ENCODE measurements at places on chromosomes 6 and 20.

GRCh38 chr6:43055966-43056365 is 2.3 kb upstream of the CUL7 start:
- DNase-seq = no peak

DNA sequence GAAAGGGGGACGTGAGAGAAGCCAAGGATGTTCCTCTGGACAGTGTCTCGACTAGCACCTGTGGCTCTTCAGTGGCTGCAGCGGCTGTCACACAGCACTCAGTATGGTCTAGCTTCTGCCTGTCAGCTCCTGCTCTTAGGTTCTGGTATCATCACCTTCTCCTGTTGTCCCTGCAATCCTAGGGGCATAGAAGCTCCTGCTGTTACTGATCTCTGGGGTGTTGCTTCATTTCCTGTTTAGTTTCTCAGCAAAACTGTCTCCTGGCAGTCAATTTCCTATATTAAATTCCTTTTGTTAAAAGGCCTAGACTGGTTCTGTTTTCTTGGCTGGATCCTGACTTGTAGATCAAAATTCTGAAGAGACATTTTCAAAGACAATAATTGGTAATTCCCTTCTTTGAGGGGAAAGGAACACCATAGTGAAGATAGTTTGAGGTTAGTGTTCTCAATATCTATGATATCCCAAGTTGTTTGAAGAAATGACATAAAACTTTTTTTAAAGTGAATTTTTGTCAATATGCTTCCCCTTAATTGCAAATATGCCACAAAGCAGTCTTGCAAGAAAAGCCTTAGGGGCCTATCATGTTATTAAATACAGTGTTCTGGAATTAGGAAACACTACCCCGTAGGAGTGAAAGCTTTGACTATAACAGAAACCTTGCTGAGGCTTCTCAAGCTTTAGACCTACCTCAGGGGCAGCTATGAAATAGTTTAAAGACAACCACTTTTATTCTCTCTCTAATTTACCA is 148.5 kb downstream of the KIF6 start:
- no peak for DNase-seq

DNA sequence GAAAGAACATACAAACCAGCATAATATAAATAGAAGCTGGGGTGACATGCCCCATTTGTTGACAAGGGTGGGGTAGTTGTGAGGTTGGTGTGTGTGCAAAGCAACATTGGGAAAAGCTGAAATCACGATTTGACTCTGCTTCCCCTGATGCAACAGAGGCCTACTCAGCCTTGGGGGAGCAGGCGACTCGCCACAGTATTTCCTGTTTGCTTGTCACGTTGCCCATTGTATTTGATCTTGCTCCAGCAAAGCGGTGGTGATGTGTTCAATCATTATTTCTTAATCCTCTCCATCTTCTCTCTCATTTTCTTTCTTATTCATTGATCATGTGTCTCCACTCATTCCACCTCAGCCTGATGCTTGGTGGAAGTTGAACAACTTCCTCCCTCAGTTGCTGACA is 165.8 kb upstream of the CITED2 start:
- peak; percentile 81 for DNase-seq

DNA sequence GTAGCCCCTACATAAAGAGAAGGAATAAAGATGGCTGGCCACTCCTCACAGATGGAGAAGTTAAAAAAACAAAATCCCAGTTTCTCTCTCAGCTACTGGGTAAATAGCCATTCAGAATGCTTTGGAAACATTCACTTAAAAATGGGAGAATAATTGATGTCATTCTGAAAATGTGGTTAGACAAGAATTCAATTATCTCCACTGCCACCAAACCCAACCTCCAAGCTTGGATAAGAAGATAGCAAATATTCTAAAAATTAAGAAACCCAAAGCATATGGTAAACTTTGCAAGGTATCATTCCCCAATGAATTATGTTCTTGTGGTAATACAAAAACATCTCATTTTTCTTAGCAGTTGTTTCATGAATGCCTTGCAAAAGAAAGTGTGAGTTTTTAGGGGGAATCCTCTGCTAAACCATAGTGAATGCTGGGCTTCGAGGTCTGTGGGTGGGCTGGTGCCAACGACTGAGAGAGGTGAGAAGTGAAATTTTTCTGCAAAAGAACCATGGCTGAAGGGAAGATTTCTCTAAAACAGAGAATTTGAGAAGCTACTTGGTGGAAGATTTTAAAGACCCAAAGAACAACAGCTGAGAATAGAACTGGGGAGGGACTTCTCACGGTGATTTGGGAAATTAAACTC is 497.9 kb upstream of the JARID2 start:
- DNase-seq = no peak

- no peak for DNase-seq
These were observed 174.2 kb downstream of the TSHZ2 start for GRCh38 chr20:53146201-53146891.

- peak; percentile 88 for DNase-seq
These were observed 307.2 kb downstream of the SOX4 start for GRCh38 chr6:21900730-21901129.

DNA sequence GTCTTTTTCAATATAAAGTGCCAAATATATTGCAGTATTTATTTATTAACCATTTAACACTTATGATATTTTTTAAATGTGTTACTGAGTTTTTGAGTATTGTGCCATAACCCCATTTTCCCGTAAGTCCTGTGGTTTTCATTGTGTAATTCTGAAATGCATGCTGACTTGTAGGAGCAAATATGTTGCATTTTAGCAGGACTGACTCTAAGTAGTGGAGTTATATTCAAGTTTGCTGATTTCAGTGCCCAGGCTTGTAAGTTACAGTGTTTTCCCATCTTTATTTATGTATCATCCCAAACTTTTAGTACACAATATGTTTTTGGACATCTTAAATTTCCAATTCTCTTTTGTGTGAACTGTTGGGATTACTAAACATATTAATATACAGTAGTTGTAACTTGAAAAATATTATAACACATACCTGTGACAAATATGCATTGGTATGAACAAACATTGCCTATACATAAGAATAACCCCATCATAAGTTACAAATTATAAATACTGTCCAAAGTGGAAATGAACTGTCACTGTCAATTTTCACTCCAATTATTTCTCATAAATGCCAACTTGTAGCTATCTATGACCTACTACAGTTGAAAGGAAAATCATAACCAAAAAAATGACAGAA is 179.3 kb upstream of the RUNX2 start:
- peak; percentile 92 for DNase-seq

DNA sequence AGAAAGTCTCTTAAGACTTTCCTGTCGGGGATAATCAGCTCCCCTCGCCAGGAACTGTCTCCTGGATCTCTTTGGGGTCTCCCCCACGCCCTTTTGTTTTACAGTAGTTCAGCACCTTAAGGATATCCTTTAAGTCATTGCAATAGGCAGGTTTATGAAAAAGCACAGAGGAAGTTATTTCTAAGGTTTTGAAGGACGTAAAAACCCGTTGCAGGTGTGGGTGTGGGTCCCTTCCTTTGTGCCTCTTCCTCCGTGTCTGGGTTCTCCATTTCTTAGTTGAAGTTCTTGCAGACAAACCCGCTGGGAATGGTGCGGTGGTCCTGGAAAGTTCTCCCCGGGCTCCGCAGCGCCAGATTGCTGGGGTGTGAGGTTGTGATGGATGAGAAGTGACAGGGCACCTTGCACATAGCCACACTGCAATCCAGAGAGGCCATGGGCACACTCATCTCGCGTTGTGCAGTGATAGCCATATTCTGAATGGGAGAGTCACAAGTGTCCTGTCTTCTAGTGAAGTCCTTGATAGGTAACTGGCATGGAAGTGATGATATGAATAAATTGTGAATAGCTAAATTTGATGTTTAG is 65.2 kb downstream of the GTF2H5 start:
- DNase-seq = no peak

DNA sequence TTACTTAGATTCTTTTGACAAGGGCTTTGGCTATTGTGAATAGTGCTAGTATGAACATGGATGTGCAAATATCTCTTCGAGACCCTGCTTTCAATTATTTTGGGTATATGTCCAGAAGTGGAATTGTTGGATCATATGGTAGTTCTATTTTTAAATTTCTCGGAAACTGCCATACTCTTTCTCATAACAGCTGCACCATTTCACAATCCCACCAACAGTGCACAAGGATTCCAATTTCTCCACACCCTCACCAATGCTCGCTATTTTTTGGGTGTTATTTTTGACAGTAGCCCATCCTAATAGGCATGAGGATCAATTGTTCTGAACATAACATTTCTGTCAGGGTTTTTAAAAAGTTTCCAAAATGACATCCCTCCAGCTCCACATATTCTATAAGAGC is 69.2 kb upstream of the ESR1 start:
- DNase-seq = no peak

GRCh38 chr6:147156218-147156617 is 48.0 kb upstream of the STXBP5 start:
- DNase-seq = no peak

GRCh38 chr6:39357998-39358686 is 35.6 kb upstream of the KCNK16 start:
- DNase-seq = peak; percentile 77

DNA sequence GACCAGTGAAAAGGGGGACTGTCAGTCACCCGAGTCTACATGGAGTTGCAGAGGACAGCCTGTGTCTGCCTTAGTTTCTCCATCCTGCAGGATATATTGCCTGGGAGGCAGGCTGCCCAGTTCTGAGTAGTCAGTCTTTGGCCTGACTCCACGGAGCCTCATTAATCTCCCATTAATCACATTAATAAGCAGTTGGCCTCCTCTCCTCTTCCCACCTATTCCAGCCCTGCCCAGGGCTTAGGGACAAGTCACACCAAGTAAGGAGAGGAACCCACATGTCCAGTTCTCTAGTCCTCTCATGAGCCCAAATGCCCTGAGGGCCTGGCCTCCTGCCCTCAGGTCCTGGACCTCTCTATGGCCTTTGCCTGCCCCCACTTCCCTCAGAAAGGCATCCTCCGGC is 1.3 kb upstream of the MUCL3 start:
- no peak for DNase-seq

DNA sequence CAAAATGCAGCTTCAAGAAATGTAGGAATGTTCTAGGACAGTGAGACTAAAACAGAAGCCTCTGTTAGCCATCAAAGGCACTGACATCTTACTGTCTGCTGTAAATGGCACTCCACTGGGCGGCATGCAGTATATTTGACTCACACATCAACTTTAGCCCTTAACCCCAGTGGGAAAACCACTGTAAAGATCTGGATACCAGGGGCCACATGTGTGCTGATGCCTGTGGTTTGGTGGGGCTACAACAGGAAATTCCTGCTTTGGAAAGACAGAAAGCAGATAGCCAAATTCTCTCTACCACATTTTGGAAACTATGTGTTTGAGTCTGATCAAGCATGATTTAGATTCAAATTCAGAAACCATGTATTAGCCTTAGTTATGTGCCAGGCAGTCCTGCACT is 4.3 kb downstream of the PFDN4 start:
- peak; percentile 75 for DNase-seq

- no peak for DNase-seq
These were observed 85.4 kb downstream of the EYA4 start for GRCh38 chr6:133326584-133326983.

- DNase-seq = no peak
These were observed 110.2 kb downstream of the TBXT start for GRCh38 chr6:166057431-166057830.

DNA sequence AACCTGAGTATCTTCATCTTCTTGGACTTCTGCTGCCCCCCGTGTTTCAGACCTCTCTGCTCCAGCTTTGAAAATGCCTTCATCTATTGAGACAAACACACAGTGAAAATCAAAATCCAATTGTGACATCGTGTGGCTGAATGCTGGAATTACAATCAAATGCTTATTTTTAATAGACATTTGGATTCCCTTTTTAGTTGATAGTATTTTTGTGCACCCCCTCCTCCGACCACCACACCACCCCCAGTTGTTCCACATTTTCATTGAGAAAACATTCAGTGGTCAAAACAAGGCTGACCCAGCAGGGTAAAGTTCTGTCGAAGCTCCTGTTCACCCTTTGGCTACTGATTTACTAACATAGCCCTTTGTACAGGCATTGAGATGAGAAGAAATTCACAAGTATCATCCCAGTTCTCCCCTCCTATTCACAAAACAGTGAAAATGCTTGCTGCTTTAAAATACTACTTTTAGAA is 79.0 kb downstream of the NRSN1 start:
- DNase-seq = peak; percentile 40

- peak; percentile 91 for DNase-seq
These were observed 6.6 kb upstream of the ZNF184 start for GRCh38 chr6:27479319-27480182.

Measured in iris pigment epithelial cell (primary cell).